ENCODE measurements at places on chromosomes 3 and 15.

DNA sequence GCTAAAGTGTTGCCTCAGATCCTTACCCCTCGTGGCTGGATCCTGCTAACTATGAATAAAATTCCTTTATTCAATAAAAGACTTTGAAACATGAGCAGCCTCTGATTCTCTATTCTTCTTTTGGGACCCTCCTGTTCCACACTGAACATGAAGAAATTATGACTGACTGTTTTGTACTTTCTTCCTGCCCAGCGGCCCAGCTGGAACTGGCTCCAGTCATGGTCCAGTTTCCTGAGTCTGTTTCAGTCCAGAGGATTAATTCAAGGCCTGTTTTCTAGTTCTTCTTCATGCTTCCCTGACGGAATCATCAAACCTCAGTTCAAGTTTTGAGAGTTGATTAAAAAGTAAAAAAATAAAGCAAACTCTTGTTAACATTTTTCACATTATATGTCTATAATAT, 52.6 kb upstream of the CP start:
- DNase-seq: no peak

- no peak for DNase-seq
Observed at GRCh38 chr3:152833089-152833488, 1.8 kb upstream of the P2RY1 start.

DNA sequence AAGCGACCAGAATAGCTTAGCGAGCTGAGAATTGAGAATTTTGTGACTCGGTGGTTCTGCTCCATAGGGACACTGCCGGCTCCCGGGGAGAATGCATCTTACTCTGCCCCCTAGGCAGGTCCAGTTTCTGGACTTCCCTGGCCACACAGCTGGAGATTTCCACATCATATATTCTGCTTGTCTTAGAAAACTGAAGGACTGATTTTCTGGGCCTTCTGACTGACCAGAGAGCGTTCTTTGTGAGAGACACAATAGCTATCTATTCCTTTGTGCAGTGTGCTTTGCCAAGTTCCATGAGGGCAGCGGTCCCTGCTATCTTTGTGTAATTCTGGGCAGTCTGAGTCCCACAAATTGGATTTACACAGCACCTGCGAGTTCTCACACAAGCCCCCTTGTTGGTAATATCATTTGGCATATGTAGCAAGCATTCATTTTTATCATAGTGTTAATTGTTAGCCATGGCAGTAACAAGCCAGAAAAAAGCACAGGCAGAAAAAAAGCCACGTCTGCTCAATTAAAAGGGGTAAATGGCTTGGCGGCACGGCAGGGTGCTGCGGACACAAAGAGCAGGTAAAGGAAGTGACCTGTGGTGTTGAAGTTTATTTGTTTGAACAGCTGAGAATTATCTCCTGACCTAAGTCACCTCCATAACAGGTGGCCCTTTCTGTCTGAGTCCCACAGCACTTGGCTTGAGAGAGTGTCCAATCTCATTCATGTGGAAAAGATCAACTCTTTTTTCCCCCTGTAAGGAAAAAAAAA, 688.7 kb downstream of the TUSC7 start:
- DNase-seq: no peak

DNA sequence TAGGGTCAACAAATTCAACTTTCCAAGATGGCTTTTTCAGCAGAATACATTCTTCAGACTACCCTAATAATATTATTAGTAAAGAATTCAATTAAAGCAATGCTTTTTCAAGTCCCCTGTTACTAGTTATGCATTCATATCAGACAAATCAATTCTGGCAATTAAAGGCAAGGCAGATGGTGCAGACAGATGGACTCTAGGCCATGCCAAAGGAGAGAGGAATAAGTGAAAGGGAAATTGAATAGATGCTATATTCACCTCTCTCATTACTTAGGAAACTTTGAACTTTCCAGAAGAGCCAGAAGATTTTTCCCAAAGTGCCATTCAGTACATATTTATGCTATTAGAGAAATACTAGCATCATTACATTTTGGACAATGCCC, 487.7 kb upstream of the RASGRP1 start:
- no peak for DNase-seq

DNA sequence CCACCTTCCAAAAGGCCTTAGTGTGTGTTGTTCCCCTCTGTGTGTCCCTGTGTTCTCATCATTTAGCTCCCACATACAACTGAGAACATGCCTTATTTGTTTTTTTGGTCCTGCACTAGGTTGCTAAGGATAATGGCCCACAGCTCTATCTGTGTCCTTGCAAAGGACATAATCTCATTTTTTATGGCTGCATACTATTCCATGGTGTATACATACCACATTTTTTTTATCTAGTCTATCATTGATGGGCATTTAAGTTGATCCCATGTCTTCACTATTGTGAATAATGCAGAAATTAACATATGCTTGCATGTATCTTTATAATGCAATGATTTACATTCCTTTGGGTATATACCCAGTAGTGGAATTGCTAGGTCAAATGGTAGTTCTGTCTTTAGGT, 645.7 kb downstream of the PDCD6IP start:
- no peak for DNase-seq

DNA sequence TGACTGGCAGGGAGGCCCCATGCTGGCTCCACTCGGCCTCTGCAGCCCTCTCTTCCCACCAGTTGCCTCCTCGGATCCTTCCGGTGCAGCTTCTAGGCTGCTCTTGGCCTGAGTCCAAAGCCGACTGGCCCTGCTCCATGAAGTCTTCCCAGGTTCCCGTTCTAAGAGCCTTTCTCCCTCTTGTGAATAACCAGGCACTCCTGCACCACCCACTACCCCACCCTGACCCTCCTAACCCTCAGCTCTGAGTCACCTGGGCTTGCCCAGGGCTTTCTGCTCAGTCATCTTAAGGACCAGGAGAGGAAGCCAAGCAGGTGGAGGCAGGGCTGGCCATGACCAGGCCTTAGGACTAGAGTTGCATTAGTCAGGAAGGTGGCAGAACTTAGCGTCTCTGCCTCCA, 28.1 kb upstream of the CNBP start:
- no peak for DNase-seq

DNA sequence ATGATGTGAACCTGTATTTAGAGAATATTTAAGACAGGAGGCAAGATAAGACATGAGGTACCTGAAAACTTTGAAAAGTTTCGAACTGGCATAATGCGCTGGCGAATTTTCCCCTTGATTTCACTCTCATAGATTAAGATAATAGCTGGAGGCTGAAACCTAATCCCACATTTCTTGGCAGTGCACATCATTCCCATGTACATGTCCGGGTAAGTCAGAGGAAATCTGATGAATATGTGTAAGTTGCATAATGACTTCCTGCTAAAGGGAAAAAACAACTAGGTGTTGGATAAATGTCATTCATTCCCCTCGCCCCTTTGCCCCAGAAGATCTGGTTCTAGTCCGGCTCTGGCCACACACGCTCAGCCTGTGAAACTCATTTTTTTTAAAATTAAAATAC, 3.6 kb downstream of the CEP19 start:
- no peak for DNase-seq

GRCh38 chr15:66822114-66822513, 120.1 kb downstream of the SMAD6 start:
- DNase-seq: no peak

DNA sequence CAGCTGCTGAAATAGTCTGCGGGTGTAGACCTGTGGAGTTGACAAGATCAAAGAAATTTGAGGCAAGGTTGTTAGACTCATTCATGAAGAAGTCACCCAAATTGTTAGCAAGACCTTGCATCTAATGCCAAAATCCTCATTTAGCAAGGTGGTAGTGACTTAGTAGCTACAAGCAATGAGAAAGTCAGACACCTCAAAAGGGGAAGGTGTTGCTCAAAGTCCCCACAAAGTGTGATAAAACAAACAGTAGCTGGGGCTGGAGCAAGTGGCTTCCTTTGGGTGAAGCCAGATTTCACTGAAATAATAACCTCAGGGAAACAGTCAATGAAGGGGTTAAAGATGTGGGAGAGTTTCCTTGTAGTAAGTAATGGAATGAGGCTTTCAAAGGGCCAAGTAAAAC, 44.9 kb downstream of the CD86 start:
- DNase-seq: no peak

Data from CD4-positive, CD25-positive, alpha-beta regulatory T cell (primary cell).